ENCODE measurements at places on chromosomes 4 and X.

DNA sequence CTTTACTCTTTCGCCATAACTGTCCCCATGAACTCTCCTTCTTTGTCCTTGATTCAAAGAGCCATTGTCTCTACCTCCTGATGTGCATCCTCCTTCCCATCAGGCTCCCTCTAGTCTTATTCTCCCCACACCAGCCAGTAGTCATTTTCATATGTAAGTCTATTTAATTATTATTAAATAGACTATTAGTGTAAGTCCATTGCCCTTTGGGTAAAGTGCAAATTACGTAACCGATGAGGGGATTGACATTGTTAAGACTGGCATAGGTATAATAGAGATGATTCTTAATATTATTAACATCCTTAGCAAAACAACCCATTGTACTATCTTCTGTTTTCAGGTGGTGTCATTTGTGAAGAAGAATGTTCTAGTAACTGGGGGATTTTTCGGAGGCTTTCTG is 16.7 kb downstream of the CMC4 start:
- no peak for DNase-seq

DNA sequence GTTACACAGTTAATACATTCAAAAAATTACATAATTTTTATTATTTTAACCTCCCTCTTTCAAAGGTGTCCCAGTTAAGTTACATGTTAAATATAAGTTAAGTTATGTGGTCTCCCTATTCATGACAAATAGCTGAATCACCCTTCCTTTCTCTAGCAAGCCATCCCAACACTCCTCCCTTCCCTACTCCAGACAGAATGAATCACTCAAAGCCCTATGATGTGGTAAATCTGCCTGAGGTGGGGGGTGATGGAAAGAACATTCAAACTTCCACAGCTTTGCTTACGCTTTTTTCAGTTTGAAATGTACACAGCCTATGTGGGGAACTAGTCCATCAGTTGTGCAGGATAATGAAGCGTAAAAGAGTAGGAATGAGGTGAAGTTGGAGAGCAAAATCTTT is 90.2 kb downstream of the CXCL13 start:
- peak; percentile 91 for DNase-seq

DNA sequence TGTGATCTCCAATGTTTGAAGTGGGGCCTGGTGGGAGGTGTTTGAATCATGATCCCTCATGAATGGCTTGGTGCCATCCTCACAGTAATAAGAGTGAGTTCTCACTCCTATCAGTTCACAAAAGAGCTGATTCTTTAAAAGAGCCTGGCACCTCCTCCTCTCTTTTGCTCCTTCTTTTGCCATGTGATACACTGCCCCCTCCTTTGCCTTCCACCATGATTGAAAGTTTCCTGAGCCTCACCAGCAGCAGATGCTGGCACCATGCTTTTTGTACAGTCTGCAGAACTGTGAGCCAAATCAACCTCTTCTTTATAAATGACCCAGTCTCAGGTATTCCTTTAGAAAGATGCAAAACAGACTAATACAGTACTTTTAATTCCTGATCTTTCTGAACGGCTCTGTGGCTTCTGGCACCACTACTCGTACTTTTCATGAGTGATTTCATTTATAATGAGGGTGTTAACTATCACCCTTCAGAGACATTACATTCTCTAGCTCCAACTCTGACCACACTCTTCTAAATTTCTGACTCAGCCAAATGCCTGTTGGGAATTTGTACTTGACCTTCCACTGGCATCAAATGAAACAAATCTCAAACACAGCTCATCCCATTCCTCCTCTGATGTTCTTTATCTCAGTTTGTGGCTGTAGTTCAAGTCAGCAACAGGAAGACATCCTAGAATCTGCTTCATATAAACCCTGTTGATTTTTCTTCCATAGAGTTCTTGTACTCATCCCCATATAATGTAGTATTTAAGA is 4.2 kb downstream of the UFSP2 start:
- DNase-seq: peak; percentile 73

- no peak for DNase-seq
Observed at GRCh38 chr4:2445571-2445970, 23.3 kb upstream of the RNF4 start.

GRCh38 chrX:41512394-41512793 is 65.3 kb downstream of the NYX start:
- no peak for DNase-seq

DNA sequence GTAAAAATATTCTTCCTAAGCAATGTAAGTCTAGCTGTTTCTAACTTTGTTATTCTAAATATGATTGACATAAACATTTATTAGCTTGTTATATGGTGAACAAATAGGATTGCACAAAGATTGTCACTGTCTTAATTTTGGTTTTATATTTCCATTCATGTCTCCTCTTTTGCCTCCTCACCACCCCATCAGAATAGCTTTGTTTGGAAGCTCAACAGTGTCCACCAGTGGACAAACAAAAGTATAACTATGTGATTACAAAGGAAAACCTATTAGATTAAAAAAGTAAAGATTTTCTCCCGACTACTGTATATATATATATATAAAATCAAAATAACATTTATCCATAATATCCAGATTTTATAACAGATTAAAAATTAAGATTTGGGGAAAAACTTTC is 468.2 kb downstream of the ZIC3 start:
- no peak for DNase-seq

GRCh38 chrX:37958525-37959211 is 47.7 kb upstream of the SYTL5 start:
- peak; percentile 9 for DNase-seq

DNA sequence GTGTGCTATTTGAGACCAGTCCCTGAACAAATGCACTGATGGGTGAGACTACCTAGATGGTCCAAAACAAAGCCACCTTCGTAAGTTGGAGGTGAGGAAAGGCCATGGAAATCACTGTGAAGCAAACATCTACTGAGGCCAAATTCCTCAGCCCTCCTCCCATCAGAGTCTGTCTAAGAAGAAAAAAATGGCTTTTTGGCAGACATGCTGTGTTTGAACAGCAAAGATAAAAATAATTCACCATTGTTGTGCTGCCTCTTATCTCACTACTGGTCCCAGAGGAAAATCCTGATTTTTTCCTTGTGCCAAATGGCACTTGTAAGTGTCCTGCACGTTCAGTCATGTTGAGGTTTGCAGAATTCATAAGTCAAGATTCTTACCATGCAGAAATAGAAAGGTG is 7.9 kb downstream of the MAGEB18 start:
- DNase-seq: peak; percentile 31

DNA sequence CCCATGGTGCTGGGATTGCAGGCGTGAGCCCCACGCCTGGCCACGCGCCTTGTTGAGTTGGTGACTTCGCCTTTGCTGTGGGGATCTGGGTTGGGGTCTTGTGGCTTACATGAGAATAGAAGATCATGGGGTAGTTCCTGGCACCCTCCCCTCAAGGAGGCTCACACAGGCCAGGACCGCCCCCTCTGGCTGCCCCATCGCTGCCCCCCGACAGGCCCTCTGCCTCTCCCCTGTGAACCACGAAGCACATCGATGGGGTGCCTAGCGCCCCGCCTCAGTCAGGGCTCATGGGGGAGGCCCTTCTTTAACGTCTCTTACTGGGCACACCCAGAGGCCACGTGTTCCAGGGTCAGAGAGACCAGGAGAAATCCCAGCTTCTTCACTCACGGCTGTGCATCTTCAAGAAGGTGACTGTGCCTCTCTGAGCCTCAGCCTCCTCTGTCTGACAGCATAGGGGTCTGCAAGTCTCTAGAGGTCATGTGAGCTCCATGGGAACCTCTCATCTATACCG is 23.6 kb upstream of the SPON2 start:
- DNase-seq: no peak

DNA sequence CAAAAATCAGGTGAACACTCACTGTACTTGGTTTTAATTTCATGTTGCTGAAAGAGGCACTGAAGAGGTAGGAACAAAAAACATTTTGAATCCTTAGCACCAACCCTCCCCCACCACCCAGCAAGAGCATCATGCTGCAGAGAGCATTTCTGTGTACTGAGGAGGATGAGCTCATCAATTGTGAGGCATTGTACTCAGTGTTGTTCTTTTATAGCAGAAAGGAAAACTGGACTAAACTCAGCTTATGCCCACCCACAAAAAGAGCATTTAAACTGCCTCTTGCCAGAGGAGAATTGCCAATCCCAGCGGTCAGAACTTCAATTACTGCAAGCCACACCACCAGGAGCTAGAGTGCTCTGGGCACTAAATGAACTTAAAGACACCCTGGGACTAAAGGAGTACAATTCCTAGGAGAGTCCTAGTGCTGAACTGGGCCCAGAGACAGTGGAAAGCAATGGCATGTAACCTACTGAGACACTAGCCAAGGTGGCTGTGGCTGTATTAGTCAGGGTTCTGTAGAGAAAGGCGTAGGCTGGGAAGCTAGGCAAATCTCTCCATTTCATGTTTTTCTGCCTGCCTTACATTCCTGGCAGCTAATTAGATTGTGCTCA is 280.7 kb upstream of the KLHL4 start:
- no peak for DNase-seq

DNA sequence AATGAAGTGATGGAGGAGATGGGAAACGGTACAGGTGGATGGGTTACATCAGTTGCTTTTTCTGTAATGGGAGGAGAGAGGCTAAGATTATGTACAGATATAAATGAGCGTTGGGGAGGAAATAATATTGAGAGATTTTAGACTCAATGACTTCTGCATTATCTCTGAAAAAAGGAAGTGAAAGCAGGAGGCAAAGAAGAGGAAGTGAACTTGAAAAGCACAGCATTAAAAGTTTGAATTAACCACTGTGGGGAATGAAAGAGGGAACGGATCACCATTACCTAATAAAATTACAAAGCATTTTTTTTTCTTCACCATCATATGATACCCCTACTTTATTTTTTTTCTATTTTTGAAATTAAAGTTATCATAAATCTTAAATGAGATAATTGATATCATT is 1025.5 kb downstream of the RPA4 start:
- no peak for DNase-seq

GRCh38 chrX:42456176-42456700 is 321.7 kb downstream of the PPP1R2C start:
- DNase-seq: no peak

DNA sequence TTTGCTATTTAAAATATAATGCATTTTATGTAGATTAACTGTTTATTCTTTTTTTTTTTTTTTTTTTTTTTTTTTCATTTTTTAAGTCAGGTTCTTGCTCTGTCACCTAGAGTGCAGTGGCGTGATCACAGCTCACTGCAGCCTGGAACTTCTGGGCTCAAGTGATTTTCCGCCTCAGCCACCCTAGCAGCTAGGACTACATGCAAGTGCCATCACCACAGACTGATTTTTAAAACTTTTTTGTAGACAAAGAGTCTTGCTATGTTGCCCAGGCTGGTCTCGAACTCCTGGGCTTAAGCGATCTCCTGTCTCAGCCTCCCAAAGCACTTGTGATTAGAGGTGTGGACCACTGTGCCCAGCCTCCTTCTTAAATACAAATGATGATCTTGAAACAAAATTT is 159.9 kb downstream of the CAMK2D start:
- DNase-seq: no peak

GRCh38 chr4:107592519-107592918 is 127.5 kb downstream of the PAPSS1 start:
- no peak for DNase-seq

GRCh38 chrX:17644001-17644400 is 93.3 kb upstream of the SCML1 start:
- DNase-seq: no peak

DNA sequence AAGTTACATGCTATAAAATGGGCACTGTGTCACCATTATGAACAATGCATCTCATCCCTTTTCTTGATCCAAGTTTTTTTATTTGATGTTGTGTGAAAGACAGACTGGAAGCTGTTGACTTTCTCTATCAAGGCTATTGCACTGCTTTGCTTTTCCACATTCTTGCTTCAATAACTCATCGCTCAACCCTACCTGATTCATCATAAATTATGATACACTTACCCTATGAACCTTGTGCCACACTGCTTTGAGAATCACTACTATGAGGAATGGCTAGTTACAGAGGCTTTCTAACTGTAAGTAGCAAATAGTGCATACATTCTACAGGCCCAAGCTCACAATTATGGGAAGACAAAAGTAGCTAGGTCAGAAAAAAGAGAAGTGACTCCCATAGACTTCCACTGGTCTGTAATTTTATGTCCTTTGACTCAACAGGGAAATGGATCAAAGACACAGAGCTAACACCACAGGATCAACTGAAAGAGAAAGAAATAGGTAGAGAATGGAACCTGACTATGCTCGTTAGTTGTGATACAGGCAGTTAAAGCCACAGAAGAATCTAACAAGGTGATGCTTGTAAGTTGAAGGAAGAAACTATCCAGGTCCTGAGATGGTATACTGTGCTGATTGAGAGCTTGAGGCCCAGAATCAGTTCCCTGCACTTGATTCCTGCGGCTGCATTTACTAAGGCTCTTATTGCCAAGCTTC is 163.5 kb downstream of the PPP3CA start:
- DNase-seq: peak; percentile 10

DNA sequence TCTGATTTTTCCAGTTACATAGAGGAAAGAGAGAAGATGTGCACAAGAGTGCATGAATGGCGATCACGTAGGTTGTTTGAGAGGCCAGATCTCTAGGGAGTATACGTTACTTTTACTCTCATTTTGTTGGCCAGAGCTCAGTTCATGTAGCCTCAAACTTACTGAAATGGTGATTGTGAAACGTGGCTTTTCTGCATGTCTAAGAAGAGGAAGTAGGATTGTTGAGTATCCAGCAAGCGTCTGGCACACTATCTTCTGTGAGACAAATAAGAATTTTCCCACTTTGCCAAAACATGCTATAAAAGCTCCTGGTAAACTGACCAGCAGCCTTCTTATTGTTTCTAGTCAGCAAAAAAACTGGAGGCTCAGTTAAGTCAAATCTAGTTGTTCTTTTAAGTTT is 264.5 kb upstream of the EMCN start:
- peak; percentile 65 for DNase-seq

DNA sequence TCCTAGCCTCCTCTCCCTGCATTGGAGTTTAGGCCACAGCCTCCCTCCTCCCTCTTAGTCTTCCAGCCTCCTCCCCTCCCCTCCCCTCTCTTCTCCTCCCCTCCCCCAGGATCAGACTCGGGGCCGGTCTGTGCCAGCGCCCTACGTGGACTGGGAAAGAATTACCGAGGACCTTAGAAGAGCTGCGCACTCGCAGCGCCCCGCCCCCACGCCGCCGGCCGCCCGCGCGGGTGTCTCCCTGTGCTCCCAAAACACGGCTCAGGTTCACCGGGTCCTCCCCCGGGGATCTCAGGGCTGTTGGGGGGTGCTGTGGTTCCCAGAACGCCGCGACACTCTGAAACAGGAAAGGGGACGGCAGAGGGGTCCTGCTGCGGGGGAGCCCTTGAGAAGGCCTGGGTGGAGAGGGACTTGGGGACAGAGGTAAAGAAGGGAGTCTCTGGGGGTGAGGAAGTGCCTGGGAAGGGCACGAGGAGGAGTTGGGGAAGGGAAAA is 122.3 kb upstream of the TBL1X start:
- DNase-seq: peak; percentile 82

GRCh38 chrX:17608888-17609287 is 128.4 kb upstream of the SCML1 start:
- DNase-seq: no peak

DNA sequence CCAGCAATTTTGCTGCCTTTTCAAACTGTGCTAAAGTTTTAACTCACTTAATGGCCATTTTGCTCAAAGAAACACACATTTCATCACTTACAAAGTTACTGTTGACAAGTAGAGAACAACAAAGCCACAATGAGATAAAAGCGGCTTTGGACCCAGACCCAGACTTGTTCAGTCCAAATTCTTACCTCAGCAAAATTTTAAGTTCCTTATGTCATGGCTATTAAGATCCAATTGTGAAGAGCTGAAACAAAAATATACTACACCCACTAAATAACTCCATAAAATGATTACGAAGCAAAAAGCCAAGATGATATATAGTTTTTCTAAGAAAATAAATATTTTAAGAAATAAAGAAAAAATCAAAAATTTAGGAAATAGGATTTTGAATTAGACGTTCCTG is 137.0 kb upstream of the INPP4B start:
- no peak for DNase-seq
